AG04450 (cell line): ENCODE measurements at places on chromosomes 6 and 20.

- DNase-seq = no peak
These were observed 21.9 kb upstream of the CD2AP start for GRCh38 chr6:47455533-47456209.

- DNase-seq = no peak
These were observed 21.7 kb downstream of the ARMC2 start for GRCh38 chr6:108869876-108870275.

DNA sequence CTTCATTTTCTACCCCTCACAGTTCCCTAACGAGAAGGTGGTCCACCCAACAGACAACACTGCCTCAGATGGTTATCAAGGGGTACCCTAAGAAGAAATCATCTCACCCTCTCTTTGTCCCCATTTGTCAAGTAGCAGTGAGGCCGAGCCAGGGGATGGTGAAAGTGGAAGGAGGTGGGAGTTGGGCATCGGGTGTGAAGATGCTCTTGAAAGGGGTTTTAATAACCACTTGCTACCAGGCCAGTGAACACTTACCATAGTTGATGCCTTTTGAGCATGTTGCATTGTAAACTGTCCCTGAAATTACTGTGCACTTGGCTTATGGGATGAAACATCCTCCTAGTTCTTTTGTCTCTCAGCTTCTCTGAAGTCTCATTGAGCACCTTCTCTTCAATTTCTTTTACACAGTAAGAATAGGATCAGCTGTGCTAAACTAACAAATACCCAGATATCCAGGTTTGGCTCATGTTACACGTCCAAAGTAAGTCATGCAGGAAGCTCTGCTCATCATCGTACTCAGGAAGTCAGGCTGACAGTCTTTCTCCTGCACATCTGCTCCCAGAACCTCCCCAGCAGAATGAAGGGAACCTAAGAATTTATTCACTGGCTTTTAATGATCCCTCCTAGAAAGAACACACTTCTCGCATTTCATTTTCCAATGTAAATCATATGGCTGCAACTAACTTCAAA, 13.3 kb downstream of the HLA-DPB1 start:
- DNase-seq = no peak

- DNase-seq = no peak
These were observed 76.5 kb downstream of the NRN1 start for GRCh38 chr6:5930143-5930770.

DNA sequence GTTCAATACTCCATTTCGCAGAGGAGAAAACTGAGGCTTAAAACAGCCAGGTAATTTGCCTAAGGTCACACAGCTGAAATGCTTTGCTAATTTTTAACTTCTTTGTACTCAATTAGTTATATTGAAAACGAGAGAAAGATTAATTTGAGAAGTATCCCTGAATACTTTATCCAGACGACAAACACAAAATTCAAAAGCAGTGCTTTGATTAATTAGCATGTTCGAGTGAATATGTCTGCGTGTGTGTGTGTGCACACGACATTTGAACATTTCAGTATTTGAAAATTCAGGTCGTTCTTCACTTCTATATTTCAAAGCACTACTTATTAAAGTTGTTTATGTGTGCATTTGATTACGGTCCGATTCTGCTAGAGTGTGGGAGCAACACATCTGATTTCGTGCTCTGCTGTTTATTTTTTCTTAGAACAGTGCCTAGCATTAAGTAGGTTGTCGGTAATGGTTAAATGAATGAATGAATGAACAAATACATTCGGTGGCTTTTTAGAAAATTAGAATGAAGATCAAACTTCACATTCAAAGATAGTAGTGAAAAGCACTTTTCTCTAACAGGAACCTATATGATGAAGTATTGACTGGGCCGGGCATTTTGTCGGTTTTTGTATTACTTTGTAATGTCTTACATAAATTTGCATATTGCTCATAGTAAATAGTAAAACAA, 36.9 kb upstream of the SYNCRIP start:
- DNase-seq = no peak
